T-cell (primary cell): ENCODE measurements at places on chromosomes 1 and 21. TPM values are rescaled to one million over a fixed set of nuclear protein-coding genes. Genes with fewer than 3 reads are reported as not detected.
A peak's percentile ranks its signal among the peaks of the same experiment; 100 is the strongest.

Gene NBPF15
- total RNA-seq: 154 TPM

Gene LCE3B
- not detected for total RNA-seq

Gene FCRL5
- 0.76 TPM for total RNA-seq

Gene SPATC1L
- total RNA-seq: 9.3 TPM

Gene ESPN
- 8.1 TPM for total RNA-seq

Gene LCE3D
- total RNA-seq: not detected

Gene IL23R
- not detected for total RNA-seq

Gene HSD11B1
- total RNA-seq: 0.41 TPM

Gene ZBTB8A
- 0.09 TPM for total RNA-seq

Gene RAB42
- total RNA-seq: not detected

Gene FCRL1
- 3.3 TPM for total RNA-seq

Gene CCDC24
- total RNA-seq: 0.98 TPM

- no peak overlapping the region for H3K27ac ChIP-seq
- H3K27me3 ChIP-seq: no peaks in the 10 kb centered on the region
- no peak overlapping the region for H3K4me3 ChIP-seq
- no peaks in the 10 kb centered on the region for H3K4me1 ChIP-seq
Measured at GRCh38 chr1:63408331-63408730, 40.9 kb downstream of the ALG6 start.

- DNase-seq: no peak
- H3K36me3 ChIP-seq: no peaks in the 10 kb centered on the region
- no peaks in the 10 kb centered on the region for H3K27me3 ChIP-seq
- H3K4me3 ChIP-seq: no peak overlapping the region
- no peaks in the 10 kb centered on the region for H3K4me1 ChIP-seq
Measured at GRCh38 chr1:41539418-41539805, 54.9 kb upstream of the EDN2 start.

GRCh38 chr1:83500987-83501591, 497.8 kb downstream of the TTLL7 start:
- H3K4me3 ChIP-seq: no peak overlapping the region
- H3K27ac ChIP-seq: no peak overlapping the region
- no peak for DNase-seq
- H3K4me1 ChIP-seq: no peaks in the 10 kb centered on the region
- H3K27me3 ChIP-seq: no peaks in the 10 kb centered on the region

DNA sequence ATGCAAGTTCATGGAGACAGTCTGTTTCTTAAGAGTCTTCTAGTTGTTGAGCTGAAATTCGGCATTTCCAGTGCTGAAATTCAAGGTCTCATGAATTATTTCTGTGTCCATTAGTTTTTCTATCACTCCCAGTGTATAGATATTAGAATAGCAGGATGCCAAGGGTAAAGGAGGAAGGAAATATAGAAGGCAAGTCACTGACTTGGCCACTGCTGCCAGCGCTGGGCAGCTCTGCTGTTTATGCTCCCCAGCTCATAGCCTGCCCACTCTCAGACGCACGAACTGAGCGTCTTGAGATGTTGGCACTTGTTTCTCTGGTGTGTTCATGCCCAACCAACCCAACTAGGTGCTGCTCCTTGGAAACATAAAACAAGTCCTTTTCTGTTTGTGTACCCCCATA, 110.1 kb downstream of the SLC45A1 start:
- no peak for DNase-seq
- H3K4me1 ChIP-seq: peaks cover 38% of the 10 kb centered on the region
- no peak overlapping the region for H3K4me3 ChIP-seq
- H3K27me3 ChIP-seq: no peaks in the 10 kb centered on the region
- peak overlapping the region; percentile 62 for H3K27ac ChIP-seq

DNA sequence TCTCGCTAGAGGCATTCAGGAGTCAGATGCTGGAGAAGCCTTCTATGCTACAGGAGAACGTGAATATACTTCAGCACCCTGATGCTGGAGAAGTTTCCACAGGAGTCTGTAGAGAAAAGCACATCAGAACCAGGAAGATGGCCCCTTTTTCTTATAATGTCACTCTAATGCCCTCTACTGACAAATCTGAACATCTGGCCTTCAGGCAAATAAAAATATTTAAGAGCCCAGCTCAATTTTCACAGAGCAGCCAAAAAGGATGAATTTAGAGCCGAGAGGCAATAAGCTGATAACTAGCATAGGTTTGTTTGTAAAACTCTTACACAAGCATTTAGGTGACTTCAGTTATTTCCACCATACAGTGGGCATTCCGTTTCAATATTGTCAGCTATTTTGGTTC, 3.8 kb upstream of the RRP15 start:
- peaks cover 13% of the 10 kb centered on the region for H3K27me3 ChIP-seq
- no peak overlapping the region for H3K27ac ChIP-seq

GRCh38 chr1:186559601-186560116, 98.7 kb upstream of the PDC start:
- H3K4me1 ChIP-seq: no peaks in the 10 kb centered on the region
- H3K27me3 ChIP-seq: no peaks in the 10 kb centered on the region
- no peaks in the 10 kb centered on the region for H3K36me3 ChIP-seq
- H3K4me3 ChIP-seq: no peak overlapping the region
- no peak for DNase-seq

- H3K4me3 ChIP-seq: no peak overlapping the region
- H3K27ac ChIP-seq: no peak overlapping the region
- DNase-seq: no peak
- H3K4me1 ChIP-seq: no peaks in the 10 kb centered on the region
- H3K27me3 ChIP-seq: peaks cover 50% of the 10 kb centered on the region
Measured at GRCh38 chr1:2625311-2625710, 7.5 kb downstream of the MMEL1 start.

DNA sequence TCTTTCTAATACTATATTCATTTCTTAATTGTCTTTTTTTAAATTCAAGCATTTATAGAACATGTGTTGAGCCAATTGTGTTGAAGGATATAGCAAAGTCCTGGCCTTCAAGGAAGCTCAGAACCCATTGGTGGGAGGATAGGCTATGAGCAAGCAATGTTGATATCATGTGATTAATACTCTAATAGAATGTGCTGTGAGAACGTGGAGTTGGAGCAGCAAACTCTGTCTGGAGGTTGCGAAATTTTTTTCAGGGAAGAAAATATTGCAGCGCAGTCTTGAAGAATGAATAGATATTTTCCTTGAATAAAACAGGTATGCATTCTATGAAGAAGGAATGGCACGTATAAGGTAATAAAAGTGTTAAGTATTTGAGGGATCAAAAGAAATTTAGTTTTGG, 229.2 kb upstream of the KCNK2 start:
- no peak for DNase-seq
- H3K27ac ChIP-seq: no peak overlapping the region
- no peaks in the 10 kb centered on the region for H3K36me3 ChIP-seq
- no peaks in the 10 kb centered on the region for H3K4me1 ChIP-seq

DNA sequence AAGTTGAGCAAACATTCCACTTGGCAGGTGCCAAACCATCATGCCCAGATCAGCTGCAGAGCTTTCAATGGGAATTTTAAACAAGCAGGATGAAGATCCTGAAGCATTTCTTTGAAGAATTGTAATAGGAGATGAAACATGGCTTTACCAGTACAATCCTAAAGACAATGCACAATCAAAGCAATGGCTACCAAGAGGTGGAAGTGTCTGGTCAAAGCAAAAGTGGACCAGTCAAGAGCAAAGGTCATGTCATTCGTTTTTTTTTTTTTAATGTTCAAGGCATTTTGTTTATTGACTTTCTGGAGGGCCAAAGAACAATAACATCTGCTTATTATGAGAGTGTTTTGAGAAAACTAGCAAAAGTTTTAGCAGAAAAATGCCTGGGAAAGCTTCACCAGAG, 3.0 kb upstream of the NDUFS5 start:
- H3K27me3 ChIP-seq: no peaks in the 10 kb centered on the region
- H3K4me1 ChIP-seq: peaks cover 4% of the 10 kb centered on the region
- DNase-seq: no peak
- H3K27ac ChIP-seq: no peak overlapping the region
- no peaks in the 10 kb centered on the region for H3K36me3 ChIP-seq

- no peaks in the 10 kb centered on the region for H3K27me3 ChIP-seq
- no peak for DNase-seq
- H3K4me3 ChIP-seq: no peak overlapping the region
- H3K36me3 ChIP-seq: peaks cover 29% of the 10 kb centered on the region
Measured at GRCh38 chr1:88801575-88802208, 89.7 kb downstream of the GTF2B start.

- no peaks in the 10 kb centered on the region for H3K27me3 ChIP-seq
- no peak overlapping the region for H3K27ac ChIP-seq
- no peaks in the 10 kb centered on the region for H3K36me3 ChIP-seq
- no peaks in the 10 kb centered on the region for H3K4me1 ChIP-seq
- no peak overlapping the region for H3K4me3 ChIP-seq
- DNase-seq: no peak
Measured at GRCh38 chr1:42730988-42731387, 9.0 kb downstream of the CLDN19 start.

DNA sequence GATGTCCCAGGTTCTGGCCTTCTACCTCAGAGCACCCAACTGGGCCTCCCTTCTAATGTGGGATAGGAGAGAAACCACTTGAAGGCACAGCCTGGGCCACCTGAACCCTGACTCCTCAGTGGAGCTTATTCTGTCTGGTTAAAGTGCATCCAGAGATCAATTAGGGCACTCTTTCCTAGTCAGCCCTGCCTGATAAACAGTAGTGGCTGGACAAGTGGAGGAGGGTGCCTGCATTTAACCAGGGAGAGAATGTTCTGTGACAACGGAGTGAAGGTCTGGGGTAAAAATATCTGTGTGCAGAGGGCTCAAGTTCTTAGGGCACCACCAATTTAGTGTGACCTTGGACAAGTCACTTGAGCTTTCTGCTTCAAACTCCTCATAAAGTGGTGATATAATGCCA, 101.8 kb downstream of the FAM78B start:
- no peak overlapping the region for H3K4me3 ChIP-seq
- no peak overlapping the region for H3K27ac ChIP-seq
- H3K27me3 ChIP-seq: no peaks in the 10 kb centered on the region
- no peak for DNase-seq
- H3K4me1 ChIP-seq: no peaks in the 10 kb centered on the region
- no peaks in the 10 kb centered on the region for H3K36me3 ChIP-seq

DNA sequence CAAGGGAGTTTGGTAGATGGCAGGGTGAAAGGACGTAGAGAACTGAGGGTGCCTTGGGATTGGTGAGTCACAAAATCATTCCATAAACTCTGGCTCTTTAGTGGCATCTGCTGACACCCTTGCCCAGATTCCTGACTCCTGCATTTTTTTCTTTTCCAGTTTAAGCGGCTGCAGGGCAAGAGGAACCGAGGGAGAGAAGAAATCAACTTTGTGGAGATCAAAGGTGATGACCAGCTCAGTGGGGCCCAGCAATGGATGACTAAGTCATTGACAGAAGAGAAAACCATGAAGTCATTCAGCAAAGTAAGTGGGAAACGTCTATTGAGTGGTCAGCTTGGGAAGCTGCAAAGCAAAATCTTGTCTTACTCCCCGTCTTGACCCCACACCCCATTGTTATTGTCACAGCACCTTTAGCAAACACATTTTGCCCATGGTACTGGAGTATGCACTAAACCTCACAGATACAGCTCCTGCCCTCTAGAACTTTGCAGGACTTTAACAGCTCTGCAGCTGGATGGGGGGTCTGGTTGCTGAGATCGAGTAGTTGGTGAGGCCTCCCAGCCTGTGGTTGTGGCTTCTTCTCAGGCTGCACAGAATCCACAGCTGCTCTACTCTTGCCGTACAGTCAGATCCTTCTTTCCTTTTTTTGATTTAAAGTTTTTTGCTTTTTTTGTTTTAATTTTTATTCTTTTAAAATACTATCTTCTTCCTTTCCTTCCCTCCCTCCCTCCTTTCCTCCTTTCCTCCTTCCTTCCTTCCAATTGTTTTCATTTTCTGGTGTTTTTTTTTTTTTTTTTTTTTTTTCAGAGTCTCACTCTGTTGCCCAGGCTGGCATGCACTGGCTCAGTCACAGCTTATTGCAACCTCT, 21.9 kb downstream of the SH2D2A start:
- H3K36me3 ChIP-seq: peaks cover 87% of the 10 kb centered on the region
- no peaks in the 10 kb centered on the region for H3K27me3 ChIP-seq
- DNase-seq: no peak
- no peaks in the 10 kb centered on the region for H3K4me1 ChIP-seq
- H3K4me3 ChIP-seq: no peak overlapping the region

- DNase-seq: no peak
- H3K4me1 ChIP-seq: no peaks in the 10 kb centered on the region
- no peak overlapping the region for H3K4me3 ChIP-seq
- no peak overlapping the region for H3K27ac ChIP-seq
Measured at GRCh38 chr1:72757843-72758242, 475.5 kb upstream of the NEGR1 start.

- no peaks in the 10 kb centered on the region for H3K36me3 ChIP-seq
- DNase-seq: no peak
- no peak overlapping the region for H3K27ac ChIP-seq
- no peaks in the 10 kb centered on the region for H3K4me1 ChIP-seq
- peaks cover 3% of the 10 kb centered on the region for H3K27me3 ChIP-seq
Measured at GRCh38 chr1:165344198-165344597, 12.3 kb downstream of the LMX1A start.
